ENCODE measurements at places on chromosomes 12 and 14.

DNA sequence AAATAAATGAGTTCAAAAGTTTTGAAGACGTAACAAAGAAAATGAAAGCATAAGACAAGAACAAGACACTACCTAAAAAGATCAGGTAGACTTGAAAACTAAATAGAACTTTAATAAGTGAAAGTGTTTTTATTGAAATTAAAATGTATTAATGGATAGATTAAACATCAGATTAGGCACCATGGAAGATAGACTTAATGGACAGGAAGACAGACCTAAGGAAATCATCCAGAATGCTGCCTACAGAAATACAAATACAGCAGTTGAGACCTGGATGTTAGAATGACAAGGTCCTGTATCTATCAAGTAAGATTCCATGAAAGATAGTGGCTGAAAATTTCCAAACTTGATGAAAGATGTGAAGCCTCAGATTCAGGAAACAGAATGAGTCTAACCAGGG, 11.5 kb downstream of the PLEKHH1 start:
- DNase-seq: no peak

DNA sequence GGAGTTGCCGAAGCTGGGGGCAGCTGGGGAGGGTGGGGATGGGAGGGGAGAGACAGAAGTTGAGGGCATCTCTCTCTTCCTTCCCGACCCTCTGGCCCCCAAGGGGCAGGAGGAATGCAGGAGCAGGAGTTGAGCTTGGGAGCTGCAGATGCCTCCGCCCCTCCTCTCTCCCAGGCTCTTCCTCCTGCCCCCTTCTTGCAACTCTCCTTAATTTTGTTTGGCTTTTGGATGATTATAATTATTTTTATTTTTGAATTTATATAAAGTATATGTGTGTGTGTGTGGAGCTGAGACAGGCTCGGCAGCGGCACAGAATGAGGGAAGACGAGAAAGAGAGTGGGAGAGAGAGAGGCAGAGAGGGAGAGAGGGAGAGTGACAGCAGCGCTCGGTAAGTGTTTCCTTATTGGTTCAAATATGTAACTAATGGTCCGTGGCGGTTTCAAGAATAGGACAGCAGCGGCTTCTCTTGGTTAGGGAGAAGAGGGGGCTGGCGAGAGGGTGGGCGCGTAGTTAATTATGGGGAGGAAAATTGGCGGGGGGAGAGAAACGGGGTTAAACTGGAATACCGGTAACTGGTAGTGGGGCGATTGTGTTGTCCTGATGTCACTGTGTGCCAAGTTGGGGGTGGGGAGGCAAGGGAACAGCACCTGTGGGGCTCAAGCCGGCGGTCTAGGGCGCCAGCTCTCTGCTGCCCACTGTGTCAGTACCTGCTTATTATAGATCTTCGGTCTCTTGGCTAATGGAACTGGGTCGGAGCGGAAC, 8.4 kb downstream of the HOXC8 start:
- no peak for DNase-seq

- no peak for DNase-seq
Observed at GRCh38 chr12:125166041-125166440, 100.8 kb downstream of the AACS start.

GRCh38 chr12:11763760-11764520, 114.5 kb downstream of the ETV6 start:
- no peak for DNase-seq

DNA sequence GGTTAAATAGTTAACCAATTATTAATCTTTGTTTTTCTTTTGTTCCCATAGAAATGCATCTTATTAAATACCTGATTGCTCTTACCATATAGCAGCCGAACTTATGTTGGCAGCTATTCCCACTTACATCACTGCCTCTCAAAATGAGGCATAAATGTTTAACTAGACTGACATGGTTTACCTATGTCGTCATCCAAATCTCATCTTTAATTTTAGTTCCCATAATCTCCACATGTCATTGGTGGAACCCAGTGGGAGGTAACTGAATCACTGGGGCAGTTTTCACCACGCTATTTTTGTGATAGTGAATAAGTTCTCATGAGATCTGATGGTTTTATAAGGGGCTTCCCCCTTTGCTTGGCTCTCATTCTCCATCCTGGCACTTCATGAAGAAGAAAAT, 499.2 kb upstream of the ATP2B1 start:
- DNase-seq: no peak

GRCh38 chr14:68146818-68147217, 327.2 kb downstream of the RAD51B start:
- DNase-seq: no peak

DNA sequence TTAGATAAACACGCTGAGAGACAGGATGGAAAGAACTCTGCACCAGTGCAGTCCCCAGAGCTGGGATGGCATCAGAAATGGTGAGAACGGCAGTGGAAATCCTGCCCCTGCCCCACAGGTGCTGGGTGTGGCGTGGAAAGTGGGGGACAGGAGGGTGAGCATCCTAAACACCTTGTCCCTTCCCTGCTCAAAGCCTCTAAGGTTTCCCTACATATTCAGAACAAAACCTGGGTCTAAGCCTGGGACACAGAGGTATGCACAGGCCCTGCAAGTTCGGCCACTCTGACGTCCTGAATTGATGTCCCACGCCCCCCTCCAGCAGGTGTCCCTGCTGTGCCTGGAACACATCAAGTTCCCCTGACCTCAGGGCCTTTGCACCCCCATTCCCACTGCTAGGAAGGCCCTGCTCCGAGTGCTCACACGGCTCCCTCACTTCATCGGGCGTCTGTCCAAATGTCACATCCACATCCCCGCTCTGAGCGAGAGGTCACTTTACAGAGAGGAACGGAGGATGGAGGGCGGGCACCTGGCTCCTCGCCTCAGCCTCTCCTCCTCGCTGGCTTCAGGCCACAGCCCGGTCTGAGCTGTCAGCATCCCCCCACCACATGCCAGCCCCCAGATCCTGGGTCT, 38.5 kb upstream of the SFSWAP start:
- DNase-seq: no peak
